GM12864 (cell line): ENCODE measurements at places on chromosomes 6 and 20.

DNA sequence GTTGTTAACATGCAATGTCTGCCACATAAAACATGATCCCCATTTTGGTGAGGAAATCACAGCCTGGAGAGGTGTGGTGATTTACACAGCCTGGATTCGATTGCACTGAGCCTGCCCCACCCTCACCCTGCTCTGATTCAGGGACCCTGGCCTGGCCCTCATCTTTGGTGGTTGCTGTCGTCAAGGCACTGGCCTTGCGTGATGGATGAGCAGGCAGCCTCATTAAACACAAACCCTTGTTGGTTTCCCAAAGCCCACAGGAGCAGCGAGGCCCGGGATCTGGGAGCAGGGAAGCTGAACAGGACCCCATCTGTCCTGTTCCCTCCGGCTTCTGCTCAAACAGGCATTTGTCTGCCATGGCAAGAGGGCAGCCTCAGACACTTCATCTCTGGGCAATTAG, 70.8 kb downstream of the CHMP4B start:
- no peak for DNase-seq

DNA sequence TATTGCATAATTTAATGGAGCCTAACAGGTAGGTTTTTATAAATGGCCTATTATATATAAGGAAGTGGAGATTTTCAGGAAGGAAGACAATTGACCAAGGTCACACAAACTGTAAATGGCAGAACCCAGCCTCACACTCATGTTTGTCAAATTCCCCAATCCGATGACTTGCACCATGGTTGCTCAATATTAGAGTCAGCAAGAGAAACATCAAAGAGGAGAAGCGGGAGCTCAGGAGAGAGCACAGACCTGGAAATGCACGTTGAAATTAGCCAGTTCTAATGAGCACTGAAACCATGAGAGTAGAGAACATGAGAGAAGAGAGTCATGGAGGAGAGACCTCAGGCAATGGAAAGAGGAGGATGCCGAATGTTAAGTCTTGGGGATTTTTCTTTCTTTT, 13.5 kb upstream of the MLIP start:
- no peak for DNase-seq

DNA sequence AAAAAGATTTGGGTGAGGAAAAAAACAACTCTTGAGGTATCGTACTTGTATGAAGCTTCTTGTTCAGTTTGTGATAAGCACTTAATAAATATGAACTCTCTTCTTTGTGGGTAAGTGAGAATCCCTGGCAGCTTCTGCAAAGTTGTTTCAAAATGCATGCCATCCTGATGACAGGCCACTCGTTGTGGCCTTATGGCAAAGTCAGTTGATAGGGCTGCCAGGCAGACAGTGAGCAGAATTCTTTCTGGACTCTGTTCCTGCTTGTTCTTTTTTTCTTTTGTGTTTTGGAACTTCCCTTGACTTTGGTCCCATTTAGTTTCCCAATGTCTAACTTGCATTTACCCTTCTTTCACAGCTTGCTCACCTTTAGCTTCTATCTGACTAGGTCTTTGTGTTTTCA, 983.5 kb upstream of the FLRT3 start:
- DNase-seq = no peak

GRCh38 chr6:136158387-136158821, 91.7 kb downstream of the MTFR2 start:
- no peak for DNase-seq

- DNase-seq = no peak
Observed at GRCh38 chr6:51094271-51094670, 275.6 kb downstream of the TFAP2B start.

DNA sequence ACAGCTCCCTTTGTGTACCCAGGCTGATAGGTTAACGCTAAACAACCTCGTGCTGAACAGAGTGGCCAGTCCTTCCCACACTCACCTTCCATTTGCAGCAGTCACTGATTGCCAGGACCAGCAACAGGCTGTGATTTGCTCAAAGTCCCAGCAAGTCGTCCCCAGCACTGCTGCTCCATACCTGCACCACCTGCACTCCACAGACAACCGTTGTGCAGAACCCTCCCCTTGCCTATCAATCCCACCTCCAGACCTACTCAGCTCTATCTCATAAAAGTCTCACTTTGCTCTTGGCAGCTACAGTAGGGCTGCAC, 43.1 kb upstream of the SCML4 start:
- no peak for DNase-seq
